DND-41 (cell line): ENCODE measurements at places on chromosomes 3 and 15.
A peak's percentile ranks its signal among the peaks of the same experiment; 100 is the strongest.

- no peak for DNase-seq
Observed at GRCh38 chr3:171385086-171385485, 75.1 kb downstream of the TNIK start.

- no peak for DNase-seq
Observed at GRCh38 chr15:69669446-69669845, 216.8 kb downstream of the RPLP1 start.

DNA sequence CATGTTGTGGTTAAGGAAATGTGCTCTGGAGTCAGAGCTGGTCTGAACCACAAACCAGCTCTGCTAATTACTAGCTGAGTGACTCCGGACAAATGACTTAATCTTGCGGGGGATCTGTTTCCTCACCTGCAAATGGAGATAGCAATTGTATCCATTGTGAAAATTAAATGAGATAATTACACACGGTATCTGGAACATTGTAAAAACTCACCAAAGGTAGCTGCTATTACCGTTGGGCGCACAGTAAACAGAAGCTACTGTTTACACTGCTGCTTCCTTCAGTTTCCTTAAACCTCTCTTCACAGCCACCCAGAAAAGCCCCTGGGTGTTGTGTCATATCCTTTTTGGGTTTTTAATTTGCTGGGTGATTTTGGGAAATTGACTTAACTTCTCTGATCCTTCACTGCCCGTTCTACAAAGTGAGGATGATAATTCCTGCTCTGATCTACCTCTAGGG lies 107.8 kb downstream of the MEGF11 start:
- no peak for DNase-seq

- no peak for DNase-seq
Observed at GRCh38 chr15:41983221-41983620, 10.9 kb upstream of the EHD4 start.

DNA sequence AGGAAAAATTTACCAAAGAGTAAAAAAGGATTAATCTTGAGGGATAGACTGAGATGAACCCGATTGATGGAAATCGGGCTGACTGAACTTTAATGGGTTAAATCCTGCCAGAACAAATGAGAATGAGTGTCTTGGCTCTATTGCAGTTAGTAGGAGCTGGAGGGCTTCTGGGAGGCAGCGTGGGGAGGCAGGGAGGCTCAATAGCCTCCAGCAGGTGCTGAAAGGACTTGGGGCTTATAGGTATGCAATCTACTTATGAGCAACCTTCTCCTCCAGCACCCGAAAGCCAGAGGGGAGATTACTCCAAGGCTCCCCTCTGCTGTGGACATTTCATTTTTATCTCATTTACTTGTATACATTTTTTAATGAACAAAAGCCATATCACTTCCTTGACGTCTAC lies 1.0 kb upstream of the CRYBG3 start:
- no peak for DNase-seq

DNA sequence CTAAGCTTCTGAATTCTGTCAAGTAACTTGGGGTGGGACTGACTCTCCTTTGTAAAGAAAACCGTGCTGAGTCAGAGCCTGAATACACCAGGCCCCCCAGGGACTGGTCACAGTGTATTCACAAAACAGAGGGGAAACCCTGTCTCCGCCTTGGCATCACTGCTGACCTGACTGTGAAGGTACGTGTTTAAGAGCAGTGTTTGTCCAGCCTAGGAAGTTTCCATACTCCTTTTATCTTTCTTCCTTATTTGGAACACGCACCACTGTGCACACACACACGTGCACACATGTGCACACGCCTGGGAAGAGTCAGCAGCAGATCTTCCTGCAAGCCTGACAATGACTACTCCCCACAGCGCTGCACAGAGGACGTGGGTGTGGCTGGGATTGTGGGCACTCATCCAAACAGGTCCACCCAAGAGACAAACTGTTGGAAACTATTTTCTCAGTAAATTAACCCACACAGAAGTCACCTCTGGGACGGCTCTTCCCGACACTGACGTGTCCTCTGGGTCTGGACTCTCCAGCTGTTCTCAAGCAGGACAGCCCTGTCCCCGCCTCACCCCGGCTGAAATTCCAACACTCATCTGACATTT lies 87.7 kb downstream of the ATP10A start:
- no peak for DNase-seq

GRCh38 chr15:73732930-73733329 lies 20.2 kb downstream of the INSYN1 start:
- no peak for DNase-seq

- DNase-seq = no peak
Observed at GRCh38 chr3:48271763-48272498, 31.0 kb downstream of the ZNF589 start.

DNA sequence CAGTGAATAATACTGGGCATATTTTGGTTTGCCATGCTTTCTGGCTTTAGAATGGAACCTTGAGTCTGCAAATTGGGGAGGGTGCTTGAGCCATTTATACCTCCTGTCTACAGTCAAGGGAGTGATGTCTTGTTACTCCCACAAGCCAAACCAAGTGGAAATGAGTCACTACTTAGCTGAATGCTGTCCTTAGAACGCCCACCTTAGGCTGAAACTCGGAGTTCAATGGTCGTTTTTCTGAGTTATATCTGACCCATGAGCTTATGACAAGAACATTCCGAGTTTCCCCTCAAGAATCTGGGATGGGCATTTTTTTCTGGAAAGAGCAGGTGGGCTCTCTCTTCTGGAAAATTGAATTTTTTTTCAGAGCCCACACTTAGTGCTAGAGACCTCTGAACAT lies 17.4 kb upstream of the CLDN18 start:
- DNase-seq = no peak

GRCh38 chr15:74402873-74403587 lies 30.7 kb downstream of the SEMA7A start:
- DNase-seq = peak; percentile 92

- DNase-seq = no peak
Observed at GRCh38 chr15:47410247-47410646, 307.1 kb upstream of the SEMA6D start.
